ENCODE measurements at places on chromosomes 6 and 20. TPM values are rescaled to one million over a fixed set of nuclear protein-coding genes. Genes with fewer than 3 reads are reported as not detected.

Gene HSP90AB1
- 859 TPM for total RNA-seq

Gene SYCP2
- 0.27 TPM for total RNA-seq

Gene MUC21
- total RNA-seq = not detected

Gene MEI4
- total RNA-seq = 0.54 TPM

Gene CAGE1
- total RNA-seq = 0.30 TPM

Gene RAET1G
- not detected for total RNA-seq

Gene FNDC11
- 0.20 TPM for total RNA-seq

Gene CCN2
- total RNA-seq = 1,253 TPM

Gene ARMC12
- total RNA-seq = 0.25 TPM

Gene JARID2
- total RNA-seq = 23.3 TPM

Gene KHDC1L
- total RNA-seq = not detected

Gene ZBTB12
- total RNA-seq = 3.7 TPM

Gene GABRR1
- total RNA-seq = not detected

Gene CRISP3
- not detected for total RNA-seq

Gene C6orf15
- total RNA-seq = 4.6 TPM

Gene MYMX
- not detected for total RNA-seq

Gene MUC22
- total RNA-seq = 0.05 TPM

Gene FOXA2
- total RNA-seq = not detected

Gene ERVFRD-1
- not detected for total RNA-seq

Gene OXT
- not detected for total RNA-seq

Gene SCRT2
- not detected for total RNA-seq

Gene SLPI
- total RNA-seq = not detected

Gene OSTM1
- 72.8 TPM for total RNA-seq

Gene C2
- 0.20 TPM for total RNA-seq

Gene EYA2
- 1.4 TPM for total RNA-seq

Gene SMPDL3A
- 7.3 TPM for total RNA-seq

Gene PSORS1C1
- 8.8 TPM for total RNA-seq

Gene GINS1
- total RNA-seq = 5.0 TPM

Gene FOXC1
- total RNA-seq = 2.9 TPM

Gene CGA
- 2.0 TPM for total RNA-seq

Gene SYNDIG1
- 8.7 TPM for total RNA-seq

Gene SPDEF
- 0.14 TPM for total RNA-seq

Gene DNAH8
- total RNA-seq = not detected

Gene SIGLEC1
- total RNA-seq = not detected

Gene CNR1
- total RNA-seq = 0.84 TPM

Gene PROCR
- total RNA-seq = 39.5 TPM

Gene MPIG6B
- not detected for total RNA-seq

Gene PRPH2
- total RNA-seq = not detected

Gene PHACTR1
- 10.0 TPM for total RNA-seq
